ENCODE measurements at places on chromosomes 1 and 21.

DNA sequence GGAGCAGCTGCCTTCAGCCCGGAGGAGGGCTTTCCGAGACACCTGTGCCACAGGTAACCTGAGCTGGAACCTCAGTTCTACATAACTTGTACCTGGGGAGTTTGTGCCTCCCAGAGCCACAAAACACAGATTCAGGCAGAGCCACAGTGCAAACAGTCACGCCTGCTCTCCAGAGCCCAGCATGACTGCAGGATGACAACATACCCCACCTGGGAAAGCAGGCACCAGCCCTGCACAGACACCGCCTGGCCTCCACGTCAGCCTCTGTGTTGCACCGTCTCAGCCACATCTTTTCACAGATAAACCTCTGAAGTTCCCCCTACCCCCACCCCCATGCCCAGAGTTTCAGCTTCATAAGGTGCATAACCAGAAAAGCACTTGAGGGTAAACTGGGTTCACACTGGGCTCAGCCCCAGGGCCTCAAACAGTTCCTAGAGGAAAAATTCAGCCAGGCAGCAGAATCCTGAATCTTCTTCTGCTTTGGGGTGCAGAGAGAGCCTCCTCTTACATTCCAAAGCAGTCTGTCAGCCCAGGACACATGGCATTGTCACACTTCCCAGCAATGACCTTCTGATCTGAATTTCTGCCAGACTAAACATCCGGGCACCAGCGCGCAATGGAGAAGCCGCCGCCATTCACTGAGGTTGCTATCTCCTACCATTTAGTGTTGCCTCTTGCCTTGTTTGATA, 229.5 kb downstream of the TOMM20 start:
- DNase-seq, result no peak

GRCh38 chr1:152873495-152873894, 4.6 kb upstream of the SMCP start:
- no peak for DNase-seq

GRCh38 chr1:109249654-109250401, 489 bp downstream of the CELSR2 start:
- no peak for DNase-seq

DNA sequence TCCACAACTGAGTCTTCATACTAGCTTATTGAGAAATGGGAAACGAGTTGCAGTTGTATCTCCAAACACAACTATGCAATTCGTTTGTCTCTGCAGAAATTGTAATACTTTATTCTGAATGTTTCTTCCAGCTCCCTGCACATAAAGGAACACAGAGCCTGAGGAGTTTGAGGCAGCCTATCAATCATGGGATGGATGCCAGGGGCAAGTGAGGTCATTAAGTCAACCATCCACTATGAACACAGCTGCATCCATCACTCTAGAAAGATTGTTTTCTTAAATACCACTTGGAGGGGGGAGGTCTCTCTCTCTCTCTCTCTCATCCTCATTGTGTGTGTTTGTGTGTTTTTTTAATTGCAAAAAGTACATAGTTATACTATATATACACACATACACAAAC, 2.9 kb upstream of the PSMB2 start:
- no peak for DNase-seq

DNA sequence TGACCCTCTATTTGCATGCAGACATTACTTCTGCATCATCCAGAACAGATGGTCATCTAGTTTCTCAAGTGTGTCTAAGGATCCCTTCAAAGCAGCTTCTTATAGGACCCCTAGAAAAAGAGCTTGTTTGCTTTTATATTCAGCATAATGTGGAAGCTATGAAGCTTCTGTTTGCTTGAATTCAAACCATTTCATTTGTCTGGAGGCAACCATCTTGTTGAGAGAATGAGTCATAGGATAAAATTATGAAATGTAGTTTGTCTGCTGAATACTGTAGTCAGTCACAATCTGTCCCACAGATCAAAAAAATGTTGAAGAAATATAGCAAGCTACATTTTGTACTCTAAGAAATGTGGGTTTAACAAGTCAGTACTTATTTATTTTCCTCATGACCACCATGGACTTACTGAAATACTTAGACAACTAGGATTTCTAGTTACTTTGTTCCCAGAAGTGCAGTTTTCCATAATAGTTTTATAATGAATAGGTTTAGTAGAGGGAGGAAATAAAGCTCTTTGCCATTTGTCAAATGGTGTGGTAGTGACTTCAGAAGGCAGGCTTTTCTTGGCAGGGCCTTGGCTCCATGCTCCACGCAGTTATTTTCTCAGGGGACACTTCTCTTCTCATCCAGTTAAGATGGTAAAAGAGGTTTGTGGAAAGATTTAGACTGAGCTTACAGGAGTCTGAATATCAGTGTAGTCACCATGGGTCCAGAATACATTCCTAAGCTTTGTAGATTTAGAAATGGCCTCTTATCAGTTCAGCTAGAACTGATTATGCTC, 74.8 kb upstream of the DEPDC1 start:
- no peak for DNase-seq

DNA sequence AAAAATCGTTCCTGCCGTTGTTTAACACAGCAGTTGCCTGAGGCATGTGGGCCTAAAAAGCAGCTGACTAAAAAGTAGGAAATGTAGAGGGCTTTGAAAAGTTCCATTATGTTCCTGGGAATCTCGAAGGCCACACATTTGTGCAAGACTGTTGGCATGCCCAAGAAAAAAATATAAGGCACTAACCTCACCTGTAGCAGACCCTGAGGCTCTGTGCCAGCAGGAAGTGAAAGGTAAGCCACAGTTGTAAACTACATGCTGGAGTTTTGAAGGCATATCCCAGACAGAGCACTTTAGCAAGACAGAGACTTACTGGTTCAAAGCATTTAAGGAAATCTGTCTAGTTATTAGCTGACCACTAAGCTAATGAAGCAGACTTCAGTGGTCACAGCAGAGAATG, 52.7 kb downstream of the TRMT1L start:
- DNase-seq, result no peak

DNA sequence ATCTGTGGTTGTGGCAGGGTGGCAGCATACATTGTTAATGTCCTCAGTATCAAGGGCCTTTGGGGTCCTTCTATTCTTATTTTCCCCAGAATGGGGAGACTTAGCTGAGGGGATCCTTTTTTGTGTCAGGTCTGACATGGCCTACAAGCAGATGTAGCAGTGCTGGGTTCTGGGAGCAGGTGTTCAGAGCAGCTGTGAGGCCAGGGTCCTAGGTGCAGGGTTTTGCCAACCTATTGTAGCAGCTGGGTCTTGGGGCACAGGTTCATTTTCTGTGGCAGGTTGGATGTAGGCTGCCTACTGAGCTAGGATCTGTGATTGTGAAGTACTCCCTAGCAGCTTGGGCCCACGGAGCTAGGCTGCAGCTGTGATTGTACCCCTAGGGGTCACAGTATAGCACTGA, 60.1 kb downstream of the DIPK1A start:
- DNase-seq, result no peak

- no peak for DNase-seq
Measured at GRCh38 chr1:45930258-45931150, 127.1 kb downstream of the MAST2 start.

DNA sequence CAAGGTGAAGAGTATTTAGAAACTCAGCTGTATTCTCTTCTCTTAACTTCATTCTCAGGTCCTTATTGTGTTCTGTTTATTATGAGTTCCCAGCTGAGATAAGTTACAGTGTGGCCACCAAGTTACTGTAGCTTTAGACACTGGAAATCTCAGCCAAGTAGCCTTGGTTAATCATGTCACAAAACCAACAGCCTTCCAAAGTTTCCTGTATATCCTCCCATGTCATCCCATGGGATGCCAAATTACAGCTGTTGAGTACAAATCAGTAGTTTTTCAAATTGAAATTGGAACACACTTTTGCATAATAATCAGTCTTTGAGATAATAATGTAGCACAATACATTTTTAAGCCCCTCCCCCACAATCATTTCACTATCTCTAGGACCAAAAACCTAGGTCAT, 10.7 kb downstream of the ADAMTS5 start:
- no peak for DNase-seq

GRCh38 chr1:2528966-2529783, 888 bp downstream of the HES5 start:
- DNase-seq, result no peak

GRCh38 chr1:245304698-245305097, 149.9 kb downstream of the KIF26B start:
- DNase-seq, result no peak

DNA sequence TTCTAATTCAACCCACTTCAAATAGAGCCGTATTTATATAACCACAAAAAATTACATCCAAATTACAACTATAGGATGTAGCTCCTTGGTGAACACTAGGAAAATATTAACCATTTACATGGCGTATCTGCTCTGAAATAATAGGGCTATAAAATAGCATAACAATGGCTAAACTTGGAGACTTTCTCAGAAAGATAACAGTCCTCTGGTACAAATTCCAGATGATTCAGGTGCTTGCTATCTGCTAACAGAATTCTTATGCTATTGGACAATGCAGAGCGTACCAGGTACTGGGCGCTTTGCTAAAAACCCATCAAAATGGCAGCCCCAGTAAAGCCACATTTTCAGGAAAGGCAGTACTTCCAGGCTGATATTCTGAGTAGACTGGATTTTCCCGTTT, 209.7 kb upstream of the C8B start:
- DNase-seq, result no peak

- no peak for DNase-seq
Measured at GRCh38 chr1:995665-996633, 3.9 kb downstream of the HES4 start.

GRCh38 chr1:203278082-203278884, 27.0 kb upstream of the BTG2 start:
- no peak for DNase-seq

DNA sequence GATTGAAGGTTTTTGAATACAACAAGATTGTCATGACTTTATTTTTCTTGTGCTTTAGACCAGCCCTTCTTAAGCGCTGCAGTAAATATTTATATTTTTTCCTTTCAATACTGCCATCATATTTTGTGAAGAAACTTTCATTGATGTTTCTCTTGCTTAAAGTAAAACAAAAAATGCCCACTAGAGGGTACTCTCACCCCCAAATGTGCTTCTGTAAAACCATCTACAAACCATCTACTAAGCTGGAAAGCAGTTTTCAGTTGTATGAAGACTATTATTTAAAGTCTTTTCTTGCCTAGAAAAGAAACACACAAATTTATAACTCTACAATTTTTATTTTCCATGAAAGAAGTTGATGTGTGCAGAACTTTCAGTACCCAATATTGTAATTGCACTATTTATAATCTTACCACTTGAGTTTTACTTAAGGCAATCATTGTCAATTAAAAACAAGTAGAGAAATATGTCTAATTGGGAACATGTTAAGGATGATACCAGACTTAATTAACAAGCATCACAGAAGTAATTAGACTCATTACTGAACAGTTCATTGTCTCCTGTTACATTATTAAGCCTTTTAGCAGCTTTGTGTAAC, 10.7 kb downstream of the LEPR start:
- no peak for DNase-seq

- no peak for DNase-seq
Measured at GRCh38 chr1:16913181-16913832, 8.4 kb upstream of the CROCC start.

DNA sequence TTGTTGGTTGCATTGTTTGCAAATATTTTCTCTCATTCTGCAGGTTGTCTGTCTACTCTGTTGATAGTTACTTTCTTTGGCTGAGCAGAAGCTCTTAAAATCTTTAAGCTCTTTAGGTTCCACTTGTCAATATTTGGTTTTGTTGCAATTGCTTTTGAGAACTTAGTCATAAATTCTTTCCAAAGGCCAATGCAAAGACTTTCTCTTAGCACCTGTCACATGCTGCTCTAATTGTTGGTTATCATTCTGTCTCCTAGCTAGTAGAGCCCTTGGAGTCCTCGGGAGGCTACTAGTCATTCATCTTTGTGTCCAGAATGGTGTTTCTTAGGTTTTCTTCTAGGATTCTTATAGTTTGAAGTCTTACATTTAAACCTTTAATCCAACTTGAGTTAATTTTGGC, 312.7 kb upstream of the PROX1 start:
- no peak for DNase-seq

- DNase-seq, result no peak
Measured at GRCh38 chr21:29540289-29540688, 241.6 kb downstream of the BACH1 start.

DNA sequence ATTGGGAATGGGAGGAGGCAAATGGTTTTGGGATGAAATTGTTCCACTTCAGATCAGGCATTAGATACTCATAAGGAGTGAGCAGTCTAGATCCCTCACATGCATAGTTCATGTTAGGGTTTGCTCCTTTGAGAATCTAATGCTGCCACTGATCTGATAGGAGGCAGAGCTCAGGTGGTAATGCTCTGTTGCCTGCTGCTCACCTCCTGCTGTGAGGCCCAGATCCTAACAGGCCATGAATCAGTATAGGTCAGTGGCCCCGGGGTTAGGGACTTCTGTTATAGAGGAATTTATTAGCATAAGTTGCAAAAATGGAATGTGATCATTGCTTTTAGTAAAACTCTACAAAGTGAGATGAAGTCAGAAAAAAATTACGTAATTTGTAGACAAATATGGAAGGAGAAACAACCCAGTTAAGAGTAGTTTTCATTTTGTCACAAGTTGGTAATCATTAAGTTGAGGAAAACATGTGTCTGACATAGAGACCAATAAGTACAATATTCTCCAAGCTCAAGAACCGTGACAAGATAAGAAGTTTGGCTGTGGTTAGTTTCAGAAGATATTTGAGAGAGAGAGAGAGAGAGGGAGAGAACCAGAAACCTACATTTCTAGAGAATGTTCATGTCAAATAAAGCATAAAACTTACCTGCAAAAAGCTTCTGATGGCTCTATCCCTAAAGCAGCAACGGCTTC, 689.7 kb upstream of the PRMT6 start:
- no peak for DNase-seq

- no peak for DNase-seq
Measured at GRCh38 chr1:240310226-240310925, 218.7 kb downstream of the FMN2 start.

- no peak for DNase-seq
Measured at GRCh38 chr1:225617479-225617878, 35.4 kb downstream of the ENAH start.

DNA sequence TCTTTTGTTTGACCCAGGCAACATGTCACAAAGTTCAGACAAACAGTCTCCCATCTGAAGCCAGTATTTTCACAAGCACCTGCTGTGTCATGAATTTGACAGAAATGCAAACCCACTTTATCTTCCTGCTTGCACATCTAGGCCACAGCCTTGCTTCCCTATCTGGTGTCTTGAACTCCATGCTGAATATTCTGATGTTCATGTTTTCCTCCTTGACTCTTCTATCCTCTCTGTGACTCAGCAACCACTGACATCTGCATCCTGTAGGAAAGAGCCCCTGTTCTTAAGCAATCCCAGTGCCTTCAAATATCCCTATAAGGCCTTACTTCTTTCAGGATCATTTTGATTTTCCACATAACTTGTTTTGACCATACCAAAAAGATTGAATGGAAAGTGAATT, 6.5 kb downstream of the CD55 start:
- DNase-seq, result no peak

- no peak for DNase-seq
Measured at GRCh38 chr1:207938016-207938415, 27.1 kb upstream of the CD34 start.

GRCh38 chr1:29504196-29504595, 267.9 kb downstream of the PTPRU start:
- no peak for DNase-seq

- no peak for DNase-seq
Measured at GRCh38 chr1:230833511-230833910, 34.8 kb downstream of the C1orf198 start.

- no peak for DNase-seq
Measured at GRCh38 chr21:44569861-44570517, 3.5 kb upstream of the KRTAP10-4 start.

Data from stimulated activated CD4-positive, alpha-beta T cell treated with anti-CD3 and anti-CD28 coated beads, Interleukin-1b, Interleukin-23, amount 100 ng/mL, for 1 hour (primary cell).